Natural killer cell (primary cell): ENCODE measurements at places on chromosomes 7 and 10. TPM values are rescaled to one million over a fixed set of nuclear protein-coding genes. Genes with fewer than 3 reads are reported as not detected.

- no peaks in the 10 kb centered on the region for H3K27me3 ChIP-seq
- H3K4me1 ChIP-seq: peaks cover 3% of the 10 kb centered on the region
- no peak overlapping the region for H3K27ac ChIP-seq
- no peaks in the 10 kb centered on the region for H3K36me3 ChIP-seq
- no peak for DNase-seq
- H3K4me3 ChIP-seq: no peak overlapping the region
These were observed 51.7 kb downstream of the SGMS1 start for GRCh38 chr10:50572017-50572491.

The ASAH2 gene
- total RNA-seq: 3.4 TPM

DNA sequence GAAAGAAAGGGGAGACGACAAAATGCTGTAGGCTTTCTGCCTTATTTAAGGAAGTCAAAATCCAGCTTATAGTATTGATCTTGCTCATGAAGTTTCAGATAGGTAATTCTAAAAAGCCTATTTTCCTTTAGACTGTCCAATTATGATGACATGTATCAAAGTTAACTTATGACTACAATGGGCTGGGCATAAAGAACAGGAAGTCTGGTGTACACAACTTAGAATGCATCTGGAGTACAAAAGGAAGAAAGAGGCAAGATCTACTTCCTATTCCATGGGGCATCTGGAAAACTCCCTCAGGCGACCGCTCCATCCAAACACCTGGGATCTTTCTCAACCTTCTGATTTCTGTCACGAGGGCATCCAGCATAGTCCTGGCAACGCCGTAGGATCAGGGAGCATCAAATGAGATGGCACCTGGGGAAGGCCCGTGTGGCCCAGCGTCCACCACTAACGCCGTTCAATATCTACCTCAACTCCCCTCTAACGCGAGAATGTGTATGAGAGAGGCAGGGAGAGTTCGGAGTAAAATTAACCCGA, 512 bp downstream of the FAM24B start:
- H3K4me1 ChIP-seq: peaks cover 11% of the 10 kb centered on the region
- no peaks in the 10 kb centered on the region for H3K36me3 ChIP-seq
- peak overlapping the region; percentile 30 for H3K27ac ChIP-seq
- DNase-seq: no peak
- peak overlapping the region; percentile 61 for H3K4me3 ChIP-seq

DNA sequence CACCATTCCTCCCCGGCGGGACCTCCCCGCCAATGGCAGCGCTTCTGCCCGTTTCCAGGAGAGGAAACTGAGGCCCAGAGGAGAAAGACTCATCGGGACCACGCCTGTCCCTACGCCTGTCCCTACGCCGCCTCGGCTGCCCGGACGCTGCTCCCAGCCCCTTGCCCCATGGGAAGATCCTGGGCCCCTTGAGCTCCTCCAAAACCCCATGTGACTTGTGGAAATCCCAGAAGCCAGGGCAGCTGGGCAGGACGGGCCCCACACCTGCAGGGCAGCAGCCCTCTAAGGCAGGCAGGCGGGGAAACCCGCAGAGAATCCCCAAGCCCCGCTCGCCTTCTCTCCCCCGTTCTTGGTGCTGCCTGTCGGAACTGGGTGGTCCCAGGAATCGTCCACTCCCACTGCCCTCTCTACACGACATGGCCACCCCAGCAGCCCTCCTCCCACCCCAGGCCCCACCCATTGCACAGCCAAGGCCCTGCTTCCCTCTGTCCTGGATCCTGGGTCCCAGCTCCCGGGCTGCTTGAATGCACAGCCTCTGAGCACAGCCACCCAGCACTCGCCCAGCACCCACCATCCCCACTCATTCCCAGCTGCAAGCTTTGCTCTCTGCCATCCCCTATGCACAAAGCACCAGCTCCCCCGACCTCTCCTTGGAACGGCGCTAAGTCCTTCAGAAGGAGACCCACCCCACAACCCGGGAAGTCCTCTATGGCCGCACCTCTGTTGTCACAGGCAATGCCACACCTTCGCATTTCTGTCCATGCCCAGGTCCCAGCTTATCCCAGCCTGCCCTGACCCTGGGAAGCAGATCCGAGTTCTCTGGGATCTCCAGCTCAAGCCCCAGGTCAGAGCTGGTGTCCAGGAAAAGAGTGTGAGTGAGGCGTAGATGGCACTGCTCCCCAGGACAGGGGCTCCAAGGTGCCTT, 50.6 kb downstream of the SLC29A4 start:
- H3K4me1 ChIP-seq: peaks cover 28% of the 10 kb centered on the region
- DNase-seq: no peak
- H3K27ac ChIP-seq: no peak overlapping the region
- no peaks in the 10 kb centered on the region for H3K27me3 ChIP-seq
- peaks cover 29% of the 10 kb centered on the region for H3K36me3 ChIP-seq

- no peak overlapping the region for H3K27ac ChIP-seq
- no peak for DNase-seq
- H3K27me3 ChIP-seq: no peaks in the 10 kb centered on the region
- H3K4me1 ChIP-seq: no peaks in the 10 kb centered on the region
- no peak overlapping the region for H3K4me3 ChIP-seq
- H3K36me3 ChIP-seq: no peaks in the 10 kb centered on the region
These were observed 136.3 kb downstream of the INHBA start for GRCh38 chr7:41566581-41566980.
